ELF-1 (cell line): ENCODE measurements at places on chromosomes 5 and 9.

DNA sequence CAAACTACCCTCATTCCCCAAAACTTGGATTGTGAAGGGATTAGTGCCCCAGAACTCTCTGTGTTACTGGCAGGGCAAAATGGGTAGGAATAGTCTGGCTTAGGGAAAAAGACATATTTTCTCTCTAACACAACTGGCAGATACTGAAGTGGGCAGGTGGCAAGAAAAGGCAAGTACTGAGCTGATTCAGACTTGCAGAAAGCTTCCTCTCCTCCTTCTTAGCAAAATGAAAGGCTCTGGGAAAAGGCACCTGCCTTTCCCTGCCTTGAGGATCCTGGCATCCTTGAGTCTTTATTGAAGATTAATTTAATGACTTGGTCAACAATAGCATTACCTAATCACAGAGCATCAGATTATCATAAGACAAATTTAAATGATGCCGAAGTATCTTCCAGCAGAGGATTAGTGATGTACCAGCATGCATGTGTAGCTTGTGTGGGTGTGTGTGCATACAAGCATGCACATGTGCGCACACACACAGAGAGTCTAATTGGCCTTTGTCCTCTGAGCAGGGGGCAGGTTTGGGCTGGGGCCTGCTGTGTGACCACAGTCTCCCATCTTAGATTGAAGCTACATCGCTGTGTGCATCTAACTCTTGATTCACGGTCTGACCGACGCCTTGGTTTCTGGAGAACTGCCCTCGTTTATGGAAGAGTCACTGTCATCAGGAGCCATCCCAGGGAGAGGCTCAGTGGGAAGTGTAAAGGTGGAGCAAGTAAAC lies 294.8 kb downstream of the AOPEP start:
- no peak for DNase-seq

- no peak for DNase-seq
Observed at GRCh38 chr5:111694133-111694532, 62.9 kb downstream of the NREP start.

- no peak for DNase-seq
Observed at GRCh38 chr5:156513123-156513815, 186.3 kb downstream of the SGCD start.

DNA sequence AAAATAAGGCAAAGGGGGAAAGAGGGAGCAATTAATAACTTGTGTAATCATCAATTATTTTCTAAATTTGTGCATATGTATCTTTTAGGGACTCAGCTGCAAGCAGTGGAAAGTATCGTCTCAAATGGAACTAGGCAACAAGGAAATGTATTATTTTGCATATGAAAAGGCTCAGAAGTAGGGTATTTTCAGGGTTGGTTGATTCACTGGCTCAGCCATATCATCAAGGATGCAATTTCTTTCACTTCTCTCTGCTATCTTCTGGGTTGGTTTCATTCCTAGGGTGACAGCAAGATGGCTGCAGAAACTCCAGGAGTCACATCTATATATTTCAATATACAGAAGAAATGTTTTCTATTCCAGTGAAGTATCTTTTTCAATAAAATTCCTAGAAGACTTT lies 509.8 kb downstream of the DMAC1 start:
- DNase-seq = no peak

DNA sequence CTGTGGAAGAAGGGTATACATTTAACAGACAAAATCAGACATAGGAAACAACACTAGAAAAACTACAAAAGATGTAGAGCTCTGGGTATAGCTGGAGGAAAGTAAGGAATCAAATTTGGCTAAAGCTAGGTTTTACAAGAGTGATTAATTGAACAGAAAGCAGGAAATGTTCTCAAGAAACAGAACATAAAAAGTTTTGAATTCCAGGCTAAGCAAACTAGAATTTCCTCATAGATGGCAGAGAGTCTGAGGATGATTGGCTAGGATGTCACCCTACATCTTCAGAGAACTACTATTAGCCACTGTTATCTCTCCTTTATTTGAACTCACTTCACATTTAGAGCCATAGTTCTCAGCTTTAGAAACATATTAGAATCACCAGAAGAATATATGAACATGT lies 502.1 kb upstream of the PAPPA start:
- no peak for DNase-seq

- peak; percentile 51 for DNase-seq
Observed at GRCh38 chr9:133581513-133582343, 27.5 kb downstream of the FAM163B start.

DNA sequence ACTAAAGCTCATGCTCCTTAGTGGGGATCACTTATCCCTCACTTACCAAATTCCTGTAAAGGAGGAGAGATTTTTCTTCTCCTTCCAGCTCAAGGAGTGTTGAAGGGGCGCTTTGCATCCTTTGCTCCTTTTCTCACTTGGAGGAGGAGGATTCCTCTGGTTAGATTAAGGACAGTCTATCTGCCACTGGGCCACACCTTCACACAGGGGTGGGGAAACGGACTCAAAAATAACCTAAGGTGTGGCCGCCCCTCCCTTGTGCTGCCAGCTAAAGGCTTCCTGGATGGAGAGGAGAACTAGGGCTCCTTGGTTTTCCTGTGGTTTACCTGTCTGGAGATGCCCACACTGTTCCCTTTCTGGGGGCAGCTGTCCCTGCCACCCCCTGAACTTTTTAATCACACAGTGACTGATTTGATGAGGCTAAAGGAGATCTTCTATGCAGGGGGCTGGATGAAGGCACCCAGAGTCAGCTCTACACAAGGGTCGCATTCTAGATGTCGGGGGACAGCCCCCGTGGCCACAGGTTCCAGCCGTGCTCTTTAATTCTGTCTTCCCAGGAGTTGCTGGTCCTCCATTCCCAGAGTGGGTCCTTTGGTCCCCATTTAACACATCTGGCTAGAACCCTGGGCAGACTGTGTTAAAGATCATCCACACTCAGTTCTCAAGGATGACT lies 14.4 kb downstream of the GLRX start:
- DNase-seq = no peak

GRCh38 chr9:129849901-129850300 lies 14.6 kb downstream of the USP20 start:
- no peak for DNase-seq

GRCh38 chr5:21709770-21710169 lies 1143.4 kb downstream of the CDH12 start:
- no peak for DNase-seq

- no peak for DNase-seq
Observed at GRCh38 chr5:167642779-167643517, 648.5 kb upstream of the WWC1 start.

GRCh38 chr9:126700296-126700695 lies 86.6 kb downstream of the LMX1B start:
- no peak for DNase-seq

- DNase-seq = no peak
Observed at GRCh38 chr9:9612270-9612669, 1000.5 kb downstream of the PTPRD start.

DNA sequence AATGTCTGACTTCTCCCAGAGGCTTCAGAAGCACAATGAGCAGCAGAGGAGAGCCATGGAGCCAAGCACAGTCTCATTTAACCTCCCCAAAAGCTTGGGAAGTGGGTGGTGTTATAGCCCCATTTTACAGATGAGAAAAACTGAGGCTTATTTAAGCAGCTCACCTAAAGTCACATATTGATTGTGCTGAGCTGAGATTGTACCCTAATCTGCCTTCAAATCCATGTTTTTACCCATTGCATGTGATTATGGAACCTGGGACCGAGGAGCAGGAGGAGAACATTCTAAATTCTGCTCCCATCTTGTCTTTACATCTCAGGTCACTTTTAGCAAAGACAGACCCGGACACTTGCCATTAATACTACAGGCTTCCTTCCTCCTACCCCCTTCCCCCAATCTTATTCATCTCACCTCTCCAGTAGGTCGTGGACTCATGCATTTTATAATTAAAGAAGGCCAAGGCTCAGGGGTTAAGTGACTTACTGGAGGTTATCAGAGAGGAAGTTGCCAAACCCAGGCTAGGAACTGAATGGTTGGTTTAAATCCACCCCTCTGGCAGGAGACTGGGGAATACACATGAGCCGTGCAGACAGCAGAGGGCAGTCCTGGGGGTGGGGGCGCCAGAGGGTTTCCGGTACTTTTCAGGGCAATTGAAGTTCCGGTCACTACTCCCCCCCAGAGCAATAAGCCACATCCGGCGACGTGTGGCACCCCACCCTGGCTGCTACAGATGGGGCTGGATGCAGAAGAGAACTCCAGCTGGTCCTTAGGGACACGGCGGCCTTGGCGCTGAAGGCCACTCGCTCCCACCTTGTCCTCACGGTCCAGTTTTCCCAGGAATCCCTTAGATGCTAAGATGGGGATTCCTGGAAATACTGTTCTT lies 51.0 kb upstream of the IL17B start:
- peak; percentile 84 for DNase-seq

DNA sequence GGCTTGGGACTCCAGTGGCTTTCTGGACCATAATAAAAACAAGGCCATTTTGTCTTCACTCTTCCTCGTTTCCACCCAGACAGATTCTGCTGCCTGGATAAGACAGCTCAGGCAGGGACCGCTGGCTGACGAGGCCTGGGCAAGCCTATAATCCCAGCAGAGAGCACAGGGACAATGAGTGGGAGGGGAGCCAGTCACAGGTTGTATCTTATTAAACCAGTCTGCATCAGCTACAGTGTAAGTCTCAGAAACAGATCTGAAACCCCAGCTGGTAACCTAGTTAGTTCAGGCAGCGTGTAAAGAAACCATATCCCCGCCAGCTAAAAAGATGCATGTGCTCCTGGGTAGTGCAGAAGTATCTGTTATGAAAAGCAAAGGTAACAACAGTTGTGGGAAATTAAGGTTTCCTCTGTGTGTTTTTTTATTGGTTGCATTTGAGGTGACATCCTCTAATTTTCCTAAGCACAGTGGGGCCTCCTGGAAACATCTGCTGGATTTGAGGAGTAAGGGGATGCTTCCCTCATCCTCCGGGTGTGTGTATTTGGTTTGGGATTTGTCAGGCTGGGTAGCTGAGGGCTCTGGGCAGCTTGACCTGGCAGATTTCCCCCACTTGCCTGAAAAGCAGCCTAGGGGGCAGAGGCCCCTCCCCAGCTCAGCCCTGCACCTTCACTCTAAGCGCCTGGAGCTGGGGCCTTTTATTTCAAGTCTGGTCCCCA lies 15.2 kb upstream of the TAL2 start:
- DNase-seq = no peak

DNA sequence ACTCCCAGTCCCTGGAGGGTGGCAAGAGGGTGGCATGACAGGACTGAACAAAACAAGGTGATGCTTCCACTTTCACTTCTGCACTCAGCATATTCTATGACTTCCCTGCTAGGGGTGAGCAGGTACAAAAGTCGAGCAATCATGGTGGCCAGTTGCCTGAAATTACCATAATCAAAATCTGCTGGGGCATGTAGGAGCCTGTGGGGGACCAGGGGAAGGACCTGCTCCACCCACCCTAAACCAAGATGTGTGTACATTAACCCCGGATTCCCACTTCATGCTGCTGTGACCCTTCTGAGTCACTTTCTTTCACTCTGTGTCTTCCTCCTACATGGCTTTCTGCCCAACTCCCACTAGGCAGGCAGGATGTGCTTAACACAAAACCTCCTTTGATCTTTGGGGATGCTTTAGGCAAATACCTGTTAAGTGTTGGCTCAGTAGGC lies 73.3 kb upstream of the PHF24 start:
- no peak for DNase-seq

GRCh38 chr5:171314728-171315385 lies 5.8 kb downstream of the TLX3 start:
- peak; percentile 72 for DNase-seq

- no peak for DNase-seq
Observed at GRCh38 chr5:6473284-6473683, 24.6 kb downstream of the UBE2QL1 start.

DNA sequence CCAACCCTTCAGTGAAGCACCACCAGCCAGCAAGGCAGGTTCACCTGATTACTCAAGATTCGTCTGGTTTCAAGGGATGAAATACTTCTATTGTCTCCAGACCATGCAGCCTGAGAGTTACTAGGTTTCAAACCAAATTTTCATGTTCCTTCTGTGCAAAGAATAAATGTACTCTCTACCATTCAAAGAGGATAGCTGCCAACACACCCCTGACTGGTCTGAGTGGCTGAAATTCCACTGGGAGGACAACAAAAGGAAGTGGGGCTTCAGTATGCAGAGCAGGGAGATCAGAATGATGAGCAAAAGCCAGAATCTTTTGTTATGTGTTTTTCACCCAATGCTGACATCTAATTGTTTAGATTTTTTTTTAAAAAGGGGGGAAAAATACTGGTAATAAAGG lies 356.3 kb downstream of the BNC2 start:
- DNase-seq = no peak
